ENCODE measurements at places on chromosomes 5 and 9.
A peak's percentile ranks its signal among the peaks of the same experiment; 100 is the strongest.

DNA sequence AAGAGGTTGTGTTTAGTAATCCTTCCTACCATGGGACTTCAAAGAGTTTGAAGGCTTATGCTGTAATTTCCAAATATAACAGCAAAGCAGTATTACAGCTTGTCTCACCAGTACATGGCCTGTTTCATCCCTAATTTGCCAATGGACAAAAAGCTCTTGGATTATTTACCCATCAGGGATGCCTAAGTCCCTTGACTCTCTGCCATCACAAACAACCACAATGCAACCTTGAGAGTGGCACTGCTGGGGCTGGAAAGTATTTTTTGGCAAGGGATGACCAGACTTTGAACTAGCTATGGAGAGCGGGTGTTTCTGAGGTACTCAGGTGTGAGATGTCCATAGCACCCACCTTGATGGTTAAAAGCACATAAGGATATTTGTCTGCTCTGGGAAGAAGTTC lies 9.1 kb downstream of the MAMDC2 start:
- no peak for DNase-seq

GRCh38 chr9:25864509-25864908 lies 186.3 kb upstream of the TUSC1 start:
- DNase-seq: peak; percentile 43

DNA sequence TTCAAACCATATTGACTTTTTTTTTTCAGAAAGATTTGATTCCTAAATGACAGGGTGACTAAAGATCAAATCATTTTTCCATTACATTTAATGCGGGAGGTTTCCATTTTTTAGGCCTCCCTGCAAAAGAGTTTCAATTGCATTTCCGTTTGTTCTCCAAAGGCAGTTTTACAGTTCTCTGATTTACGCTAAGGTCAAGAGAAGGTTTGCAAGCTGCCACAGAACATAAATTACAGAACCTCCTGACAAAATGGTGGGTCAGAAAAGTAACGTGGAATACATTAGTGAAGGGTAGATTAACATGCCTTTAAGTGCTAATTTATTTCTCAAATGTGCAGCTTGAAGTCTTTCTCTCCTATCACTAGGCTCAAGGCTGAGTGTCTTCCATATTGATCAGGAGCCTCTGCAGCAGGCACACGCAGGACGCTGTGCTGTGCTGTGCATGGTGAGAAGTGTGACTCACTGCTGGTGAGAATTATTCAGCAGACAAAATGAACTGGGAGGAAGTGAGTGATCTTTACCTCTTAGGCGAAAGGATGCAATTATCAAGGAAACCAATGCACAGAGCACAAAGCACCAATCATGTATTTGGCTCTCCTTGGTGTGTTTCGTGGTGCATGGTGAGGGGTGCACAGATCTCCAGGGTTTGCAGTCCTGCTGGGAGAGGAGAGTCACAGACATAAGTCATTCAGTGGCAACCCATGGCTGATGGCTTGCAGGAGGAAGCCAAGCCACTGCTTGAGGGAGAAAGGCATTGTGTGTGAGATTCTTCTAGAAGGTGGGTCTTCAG lies 136.3 kb downstream of the TENT4A start:
- no peak for DNase-seq

- DNase-seq: no peak
Measured at GRCh38 chr9:123712399-123712798, 217.5 kb downstream of the DENND1A start.

GRCh38 chr5:82068723-82069122 lies 96.9 kb downstream of the ATG10 start:
- DNase-seq: no peak

DNA sequence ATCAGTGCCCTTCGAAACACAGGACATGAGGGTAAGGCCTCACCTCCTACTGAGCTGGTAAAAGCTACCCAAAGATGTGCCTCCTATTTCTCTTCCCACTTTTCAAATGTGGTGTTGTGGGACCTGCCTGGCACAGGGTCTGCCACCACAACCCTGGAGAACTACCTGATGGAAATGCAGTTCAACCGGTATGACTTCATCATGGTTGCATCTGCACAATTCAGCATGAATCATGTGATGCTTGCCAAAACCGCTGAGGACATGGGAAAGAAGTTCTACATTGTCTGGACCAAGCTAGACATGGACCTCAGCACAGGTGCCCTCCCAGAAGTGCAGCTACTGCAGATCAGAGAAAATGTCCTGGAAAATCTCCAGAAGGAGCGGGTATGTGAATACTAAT lies 1.9 kb downstream of the IRGM start:
- no peak for DNase-seq

DNA sequence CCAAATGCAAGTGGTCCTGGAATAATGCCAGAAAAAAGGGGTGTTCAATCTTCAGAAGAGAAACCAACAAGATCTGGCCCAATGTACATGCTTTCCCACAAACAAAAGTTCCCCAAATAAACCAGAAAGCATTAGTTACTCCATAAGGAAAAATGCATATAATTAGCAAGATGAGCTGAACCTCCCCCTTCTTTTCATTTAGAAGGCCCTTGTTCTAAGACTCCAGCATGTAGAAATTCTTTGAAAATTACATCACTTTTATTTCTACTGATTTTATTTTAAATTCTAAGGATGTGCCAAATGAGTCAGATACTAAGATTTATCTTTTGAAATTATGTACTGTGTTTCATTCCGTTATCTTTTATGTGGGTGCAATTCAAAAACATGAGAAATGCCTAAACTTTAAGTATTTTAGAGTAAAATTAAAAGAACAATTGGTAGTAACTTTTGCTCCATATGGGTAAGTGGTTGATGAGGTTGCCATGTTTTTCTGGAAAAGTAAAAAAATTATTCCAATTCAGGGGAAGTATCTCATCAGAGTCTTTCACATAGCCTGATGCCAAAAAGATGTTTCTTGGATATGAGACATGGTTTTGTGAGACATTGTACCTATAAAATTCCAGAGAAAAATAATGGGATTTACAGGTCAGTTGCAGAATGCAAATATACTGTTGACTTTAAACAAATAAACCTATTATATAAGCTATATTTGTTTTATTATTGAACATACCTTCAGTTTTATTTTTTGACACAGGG lies 106.5 kb upstream of the CCDC112 start:
- DNase-seq: peak; percentile 85

- no peak for DNase-seq
Measured at GRCh38 chr5:31625394-31625793, 13.5 kb upstream of the PDZD2 start.

Data from fibroblast of skin of right biceps (primary cell).